ELF-1 (cell line): ENCODE measurements at places on chromosomes 12 and 14.

- DNase-seq, result no peak
These were observed 13.7 kb upstream of the WNK1 start for GRCh38 chr12:738712-739111.

GRCh38 chr12:89390802-89391673 lies 38.7 kb upstream of the DUSP6 start:
- DNase-seq, result no peak

- DNase-seq, result no peak
These were observed 60.7 kb upstream of the GZMB start for GRCh38 chr14:24694680-24695079.

DNA sequence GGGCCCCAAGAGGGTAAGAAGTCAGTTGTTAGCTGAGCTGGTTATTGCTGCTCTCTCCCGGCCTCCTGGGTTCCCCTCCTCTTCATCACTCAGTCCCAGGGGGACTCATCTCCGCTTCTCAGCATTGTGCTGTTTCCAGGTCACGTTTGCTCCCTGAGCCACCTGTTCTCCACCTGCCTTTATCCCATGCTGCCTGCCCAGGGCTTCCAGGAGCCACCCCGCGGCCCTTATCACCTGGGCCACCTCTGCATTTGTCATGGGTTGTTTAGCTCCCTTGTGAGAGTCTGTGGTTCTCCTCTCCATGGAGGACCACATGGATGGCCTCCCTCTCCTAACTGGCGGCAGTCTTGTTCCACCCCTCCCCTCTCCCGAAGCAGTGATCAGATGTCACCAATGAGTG lies 36.0 kb downstream of the SYNDIG1L start:
- DNase-seq, result no peak

DNA sequence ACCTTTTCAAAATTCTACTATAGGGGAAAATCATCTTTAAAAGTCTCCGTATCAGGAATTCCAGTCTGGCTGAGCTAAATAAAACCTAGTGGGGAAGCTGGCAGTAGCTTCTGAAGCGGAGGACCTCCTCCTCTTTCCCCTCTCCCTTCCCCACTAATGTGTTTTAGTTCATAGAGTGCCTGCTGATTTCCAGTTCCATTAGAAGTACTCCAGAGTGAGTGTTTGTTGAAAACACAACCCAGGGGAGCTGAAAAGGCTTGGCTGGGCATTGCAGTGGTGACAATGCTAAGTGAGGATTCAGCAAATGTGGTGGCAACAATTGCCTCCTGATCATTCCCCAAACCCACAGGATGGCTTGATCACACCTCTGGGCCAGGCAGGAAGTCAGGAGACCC lies 144.2 kb upstream of the FRMD6 start:
- no peak for DNase-seq

GRCh38 chr12:25311506-25311905 lies 60.8 kb upstream of the KRAS start:
- DNase-seq, result no peak

GRCh38 chr14:93748208-93749075 lies 39.8 kb downstream of the PRIMA1 start:
- DNase-seq, result peak; percentile 48

GRCh38 chr14:77268989-77269600 lies 1.9 kb downstream of the NGB start:
- DNase-seq, result peak; percentile 22

DNA sequence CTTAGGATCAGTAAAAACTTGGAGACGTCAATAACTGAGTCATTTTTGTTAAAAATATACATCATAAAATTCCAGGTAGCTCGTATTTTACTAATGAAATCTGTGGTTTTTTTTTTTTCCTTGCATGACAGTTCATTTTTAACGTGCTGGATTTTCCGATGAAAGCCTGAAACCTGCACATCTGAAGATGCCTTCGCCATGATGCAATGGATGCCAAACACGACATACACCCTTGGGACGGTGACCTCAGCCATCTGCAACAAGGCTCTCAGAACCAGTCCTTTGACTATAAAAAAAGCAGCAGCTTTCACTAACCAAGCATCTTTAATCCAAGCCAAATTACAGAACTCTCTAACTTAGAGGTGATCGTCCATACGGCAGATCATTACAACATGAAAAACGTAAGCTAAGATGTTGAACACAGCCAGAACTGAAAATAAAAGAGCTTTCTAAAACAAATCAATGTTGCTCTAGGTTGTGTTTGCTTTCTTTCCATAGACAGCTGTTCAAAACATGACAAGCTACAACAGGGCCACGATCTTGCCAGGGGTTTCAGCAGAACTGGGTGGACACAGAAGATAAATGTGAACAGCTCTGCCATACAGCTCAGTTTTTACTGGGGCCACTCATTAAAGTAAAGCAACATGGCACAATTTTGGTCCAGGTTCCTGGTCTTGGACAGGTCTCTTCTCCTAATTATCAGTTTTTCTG lies 7.8 kb downstream of the NIN start:
- DNase-seq, result no peak

GRCh38 chr12:19206493-19207077 lies 77.1 kb downstream of the PLEKHA5 start:
- DNase-seq, result no peak

- DNase-seq, result peak; percentile 69
These were observed 8.9 kb upstream of the FOXN3 start for GRCh38 chr14:89425931-89426330.

DNA sequence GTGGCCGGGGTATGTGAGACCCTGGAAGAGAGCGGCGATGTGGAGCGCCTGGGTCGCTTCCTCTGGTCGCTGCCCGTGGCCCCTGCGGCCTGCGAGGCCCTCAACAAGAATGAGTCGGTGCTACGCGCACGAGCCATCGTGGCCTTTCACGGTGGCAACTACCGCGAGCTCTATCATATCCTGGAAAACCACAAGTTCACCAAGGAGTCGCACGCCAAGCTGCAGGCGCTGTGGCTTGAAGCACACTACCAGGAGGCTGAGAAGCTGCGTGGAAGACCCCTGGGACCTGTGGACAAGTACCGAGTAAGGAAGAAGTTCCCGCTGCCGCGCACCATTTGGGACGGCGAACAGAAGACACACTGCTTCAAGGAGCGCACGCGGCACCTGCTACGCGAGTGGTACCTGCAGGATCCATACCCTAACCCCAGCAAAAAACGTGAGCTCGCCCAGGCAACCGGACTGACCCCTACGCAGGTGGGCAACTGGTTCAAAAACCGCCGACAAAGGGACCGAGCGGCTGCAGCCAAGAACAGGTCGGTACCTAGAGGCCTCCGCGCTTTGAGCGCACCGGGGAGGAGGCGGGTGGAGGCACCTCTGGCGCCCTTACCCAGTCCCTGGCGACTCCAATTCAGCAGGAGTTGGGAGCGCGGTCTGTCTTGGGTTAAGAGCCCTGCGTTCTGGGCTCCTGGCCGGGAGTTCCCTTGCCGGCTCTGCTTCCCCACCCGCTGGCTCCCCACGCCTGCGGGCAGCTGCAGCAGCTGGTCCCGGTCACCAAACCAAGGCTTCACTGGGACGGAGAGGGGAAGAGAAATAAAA lies 700 bp downstream of the SIX6 start:
- peak; percentile 61 for DNase-seq

DNA sequence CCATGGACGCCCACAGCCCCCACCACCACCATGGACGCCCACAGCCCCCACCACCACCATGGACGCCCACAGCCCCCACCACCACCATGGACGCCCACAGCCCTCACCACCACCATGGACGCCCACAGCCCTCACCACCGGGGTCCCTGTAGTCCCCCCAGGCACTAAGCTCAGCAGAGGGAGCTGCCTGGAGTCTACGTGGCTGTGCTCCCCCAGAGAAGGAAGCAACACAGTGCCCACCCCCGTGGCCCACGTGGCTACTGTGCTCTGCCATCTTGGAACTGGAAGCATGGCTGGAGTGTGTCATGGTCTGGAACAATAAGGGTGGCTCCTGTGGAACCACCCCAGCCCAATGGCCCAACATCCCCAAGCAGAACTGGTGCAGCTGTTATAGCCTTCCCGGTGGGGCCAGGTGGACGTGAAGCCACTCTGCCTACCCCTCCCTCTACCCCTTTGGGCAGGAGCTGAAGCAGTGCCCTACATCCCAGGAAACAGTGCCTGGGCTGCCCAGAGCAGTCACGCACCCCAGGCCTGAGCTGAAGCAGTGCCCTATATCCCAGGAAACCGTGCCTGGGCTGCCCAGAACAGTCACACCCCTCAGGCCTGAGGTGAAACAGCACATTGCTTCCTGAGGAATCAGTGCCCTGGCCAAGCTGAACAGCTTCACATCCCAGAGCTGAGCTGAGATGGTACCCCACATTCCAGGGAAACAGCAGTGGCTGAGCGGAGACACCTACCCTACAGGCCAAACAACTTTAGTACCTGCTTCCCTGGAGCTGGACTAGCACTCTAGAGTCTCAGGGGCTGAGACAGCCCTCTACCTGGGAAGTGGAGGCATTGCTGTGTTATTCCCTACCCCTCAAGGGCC lies 9.0 kb upstream of the SFSWAP start:
- DNase-seq, result no peak

DNA sequence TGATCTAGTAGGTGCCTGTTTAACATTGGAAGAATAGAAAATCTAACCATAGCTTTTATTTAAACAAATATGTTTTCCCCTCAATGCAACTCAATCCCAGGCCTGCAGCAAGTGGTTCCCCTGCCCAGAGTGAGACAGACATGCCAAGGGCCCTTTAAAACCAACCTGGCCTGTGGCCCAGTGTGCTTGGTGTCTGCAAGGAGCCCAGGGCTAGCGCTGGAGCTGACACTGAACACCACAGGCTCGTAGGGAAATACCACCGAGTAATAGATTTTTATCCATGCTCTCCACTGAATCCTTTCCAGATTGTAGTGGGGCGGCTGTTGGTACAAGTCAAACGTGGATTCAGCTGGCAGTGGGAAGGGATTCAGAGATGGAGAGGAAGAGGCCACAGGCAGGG lies 95.6 kb upstream of the NRXN3 start:
- DNase-seq, result no peak

- no peak for DNase-seq
These were observed 66.4 kb downstream of the UNC79 start for GRCh38 chr14:93496856-93497741.

DNA sequence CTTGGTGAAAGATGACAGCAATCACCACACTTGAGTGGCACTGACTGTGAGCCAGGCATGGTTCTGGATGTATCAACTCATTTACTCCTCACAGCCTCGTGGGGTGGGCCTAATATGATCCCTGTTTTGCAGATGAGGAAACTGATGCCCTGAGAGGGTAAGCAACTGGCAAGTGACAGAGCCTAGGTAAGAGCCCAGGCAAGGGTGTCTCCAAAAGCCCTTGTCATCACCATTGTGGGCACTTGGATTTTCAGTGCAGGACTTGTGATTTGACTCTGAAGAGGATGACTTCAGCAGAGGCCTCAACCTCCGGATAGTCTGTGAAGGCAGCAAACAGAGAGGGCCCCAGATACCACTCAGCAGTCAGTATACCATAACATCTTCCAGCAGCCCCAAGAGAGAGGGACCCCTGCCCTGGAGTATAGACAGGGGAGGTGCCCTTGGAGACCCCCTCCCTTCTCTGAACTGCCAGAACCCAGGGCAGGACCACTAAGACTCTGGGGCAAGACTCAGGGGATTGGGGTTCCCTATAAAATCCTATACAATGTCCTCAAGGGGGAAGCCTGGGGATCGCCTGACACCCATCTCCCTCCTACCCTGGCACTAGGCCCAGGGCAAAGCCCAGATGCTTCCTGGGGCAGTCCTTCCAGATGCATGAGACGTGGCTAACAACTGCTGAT lies 7.1 kb upstream of the KRT5 start:
- no peak for DNase-seq

DNA sequence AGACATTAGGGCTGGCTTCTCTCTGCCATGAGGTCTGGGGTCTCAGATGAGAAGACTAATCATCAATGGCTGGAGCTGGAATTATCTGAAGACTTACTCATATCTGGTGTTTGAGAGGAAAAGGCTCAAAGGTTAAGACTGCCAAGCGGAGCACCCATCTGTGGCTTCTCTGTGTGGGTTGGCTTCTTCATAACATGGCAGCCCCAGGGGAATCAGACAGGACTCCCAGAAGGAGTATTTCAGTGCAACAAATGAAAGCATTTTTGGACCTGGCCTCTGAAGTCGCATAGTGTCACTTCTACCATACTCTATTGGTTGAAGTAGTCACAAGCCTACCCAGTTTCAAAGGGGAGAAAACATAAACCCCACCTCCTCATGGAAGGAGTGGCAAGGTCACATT lies 171.8 kb upstream of the KRR1 start:
- DNase-seq, result no peak

DNA sequence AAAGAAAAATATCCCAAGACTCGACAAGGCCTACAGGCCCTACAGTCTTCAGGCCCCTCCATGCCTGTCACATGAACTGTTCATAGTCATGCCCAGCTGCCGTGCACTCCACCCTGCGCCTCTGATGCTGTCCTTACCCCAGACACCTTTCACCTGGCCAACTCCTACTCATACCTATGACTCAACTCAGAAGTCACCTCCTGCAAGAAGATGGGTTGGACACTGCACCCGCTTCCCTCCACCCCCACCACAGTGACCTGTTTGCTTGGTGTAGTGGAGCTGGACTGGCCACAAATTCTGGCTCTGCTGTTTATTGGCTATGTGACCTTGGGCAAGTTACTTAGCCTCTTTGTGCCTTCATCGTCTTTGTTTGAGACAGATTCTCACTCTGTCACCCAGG lies 56.2 kb downstream of the PHETA1 start:
- no peak for DNase-seq

GRCh38 chr12:96132819-96133218 lies 61.4 kb upstream of the ELK3 start:
- DNase-seq, result no peak

- DNase-seq, result peak; percentile 95
These were observed 25.9 kb upstream of the LGALS3 start for GRCh38 chr14:55103005-55103640.

GRCh38 chr12:112564160-112564784 lies 145.5 kb downstream of the PTPN11 start:
- DNase-seq, result no peak

DNA sequence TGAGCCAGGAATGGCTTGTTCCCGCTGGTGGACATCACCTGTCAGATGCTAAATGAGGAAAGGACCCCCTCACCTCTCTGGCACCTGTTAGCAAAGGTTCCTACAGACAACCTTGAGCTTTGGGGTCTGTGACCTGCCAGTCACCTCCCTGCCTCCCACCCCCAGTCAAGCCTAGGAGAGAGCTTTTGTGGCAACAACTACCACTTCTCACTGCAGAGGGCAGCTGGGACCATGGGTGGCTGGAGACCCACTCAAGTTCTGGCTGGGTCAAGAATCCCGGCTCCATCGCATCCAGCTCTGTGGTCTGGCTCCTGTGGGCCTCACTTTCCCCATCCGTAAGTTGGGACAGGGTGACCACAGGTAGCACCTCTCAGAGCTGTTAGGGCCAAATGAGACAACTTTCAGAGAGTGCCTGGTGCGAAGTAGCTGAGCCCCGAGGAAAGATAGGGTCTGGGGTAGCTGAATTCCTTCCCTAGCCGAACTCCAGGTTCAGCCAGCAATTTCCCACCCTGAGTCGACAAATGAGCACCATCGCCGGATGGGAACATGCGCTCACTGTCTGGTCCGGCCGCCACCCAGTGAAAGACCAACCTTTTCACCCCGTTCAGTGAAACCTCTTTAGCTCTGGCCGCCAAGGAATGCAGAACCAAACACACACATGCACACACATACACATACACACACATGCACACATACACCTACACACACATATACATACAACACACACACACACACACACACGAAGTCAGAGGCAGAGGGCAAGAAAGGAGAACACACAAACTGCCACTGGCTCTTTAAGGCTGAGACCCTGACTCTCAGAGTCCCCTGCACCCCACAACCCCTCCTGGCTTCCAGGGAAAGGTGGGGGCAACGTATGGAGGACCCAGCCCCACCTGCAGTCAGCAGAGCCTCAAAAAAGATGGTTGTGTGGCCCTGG lies 1.9 kb downstream of the TMEM119 start:
- DNase-seq, result no peak
